ENCODE measurements at places on chromosomes 6 and 20. TPM values are rescaled to one million over a fixed set of nuclear protein-coding genes. Genes with fewer than 3 reads are reported as not detected.

The PBX2 gene
- total RNA-seq = 18.1 TPM

The PREX1 gene
- 12.2 TPM for total RNA-seq

The BPIFB2 gene
- not detected for total RNA-seq

The ARG1 gene
- not detected for total RNA-seq

GRCh38 chr6:148959008-148959407 lies 212.2 kb downstream of the UST start:
- no peak for DNase-seq

DNA sequence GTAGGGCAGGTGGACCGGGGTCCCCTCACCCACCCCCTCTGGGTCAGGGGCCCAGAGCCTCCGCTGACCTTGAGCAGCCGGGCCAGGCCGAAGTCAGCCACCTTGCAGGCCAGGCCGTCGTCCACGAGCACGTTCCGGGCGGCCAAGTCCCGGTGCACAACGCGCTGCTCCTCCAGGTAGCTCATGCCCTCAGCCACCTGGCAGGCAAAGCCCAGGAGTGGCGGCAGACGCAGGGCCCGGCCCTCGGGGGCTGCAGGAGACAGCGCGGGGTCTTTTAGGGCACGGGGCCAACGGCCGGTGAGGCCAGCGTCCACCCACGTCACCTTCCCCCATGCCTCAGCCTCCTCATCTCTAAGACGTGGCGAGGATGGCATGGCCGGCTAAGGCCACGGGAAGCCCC lies 4.2 kb upstream of the PTK6 start:
- DNase-seq = no peak

DNA sequence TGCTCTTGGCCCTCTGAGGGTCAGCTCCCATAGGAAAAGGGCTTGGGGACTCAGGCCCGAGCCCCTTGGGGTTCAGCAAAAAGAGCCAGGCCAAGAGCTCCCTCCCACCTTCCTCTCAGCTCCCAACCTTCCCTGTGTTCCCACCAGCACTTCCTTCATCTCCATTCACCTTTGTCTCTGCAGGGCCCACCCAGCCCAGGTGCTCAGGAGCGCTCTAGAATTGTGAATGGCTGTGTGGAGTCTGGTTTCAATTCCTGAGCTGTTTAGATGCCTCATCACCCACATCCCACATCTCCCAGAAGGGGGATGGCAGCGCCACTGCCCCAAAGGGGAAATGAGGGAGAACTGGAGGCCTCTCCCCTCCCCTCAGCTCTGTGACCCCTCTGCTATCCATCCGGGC lies 7.7 kb downstream of the GRM4 start:
- no peak for DNase-seq

GRCh38 chr6:43780941-43781928 lies 11.2 kb downstream of the VEGFA start:
- no peak for DNase-seq

GRCh38 chr6:159056003-159056402 lies 11.2 kb upstream of the TAGAP start:
- DNase-seq = no peak

GRCh38 chr20:25206063-25206403 lies 10.5 kb downstream of the ENTPD6 start:
- DNase-seq = no peak

GRCh38 chr6:82569022-82569421 lies 205.4 kb downstream of the TPBG start:
- no peak for DNase-seq
